H1 (cell line): ENCODE measurements at places on chromosomes 1 and 21.

GRCh38 chr1:170694172-170694926 is 30.4 kb downstream of the PRRX1 start:
- no peak for DNase-seq

DNA sequence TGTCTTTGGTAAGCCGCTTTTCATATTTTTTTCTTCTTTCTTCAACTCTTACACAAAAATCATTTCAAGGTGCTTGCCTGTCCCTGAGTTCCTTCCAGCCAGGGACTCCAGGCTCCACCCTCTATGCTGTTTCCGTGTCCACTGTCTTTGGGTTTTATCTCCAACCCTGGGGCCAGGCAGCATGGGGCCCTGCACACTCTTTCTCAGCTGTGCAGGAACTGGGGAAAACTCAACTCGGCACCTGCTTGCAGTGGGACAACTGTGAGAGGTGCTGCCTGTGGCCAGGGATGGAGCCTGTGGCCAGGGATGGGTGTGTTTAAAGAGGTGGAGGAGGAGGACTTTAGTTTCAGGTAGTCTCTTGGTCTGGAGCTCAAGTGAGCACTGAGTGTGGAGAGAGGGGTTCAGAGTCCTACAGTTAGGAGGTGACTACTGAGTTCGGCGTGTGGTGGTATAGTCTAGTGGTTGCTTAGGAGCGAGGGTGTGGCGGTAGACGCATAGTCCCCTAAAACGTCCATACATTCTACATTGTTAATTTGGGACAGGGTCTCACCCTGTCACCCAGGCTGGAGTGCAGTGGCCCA is 13.4 kb downstream of the TNFRSF8 start:
- no peak for DNase-seq

DNA sequence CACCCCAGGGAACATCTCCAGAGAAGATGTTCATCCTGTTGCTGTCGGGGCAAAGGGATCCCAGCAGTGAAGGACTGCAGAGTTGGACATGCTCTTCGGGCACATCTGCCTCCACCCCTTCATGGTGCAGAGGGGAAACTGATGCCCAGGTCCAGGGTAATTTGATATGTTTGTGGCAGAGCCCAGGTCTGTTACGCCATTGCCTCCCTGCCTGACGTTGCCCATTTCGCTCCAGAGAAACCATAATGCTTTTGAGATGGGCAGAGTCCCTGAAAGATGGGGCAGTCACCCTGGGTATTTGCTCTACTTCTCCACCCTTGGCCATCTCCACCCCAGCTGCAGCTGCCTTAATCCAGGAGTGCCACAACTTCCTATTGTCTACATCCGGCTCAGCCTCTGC is 290.4 kb upstream of the POU3F1 start:
- DNase-seq, result no peak

DNA sequence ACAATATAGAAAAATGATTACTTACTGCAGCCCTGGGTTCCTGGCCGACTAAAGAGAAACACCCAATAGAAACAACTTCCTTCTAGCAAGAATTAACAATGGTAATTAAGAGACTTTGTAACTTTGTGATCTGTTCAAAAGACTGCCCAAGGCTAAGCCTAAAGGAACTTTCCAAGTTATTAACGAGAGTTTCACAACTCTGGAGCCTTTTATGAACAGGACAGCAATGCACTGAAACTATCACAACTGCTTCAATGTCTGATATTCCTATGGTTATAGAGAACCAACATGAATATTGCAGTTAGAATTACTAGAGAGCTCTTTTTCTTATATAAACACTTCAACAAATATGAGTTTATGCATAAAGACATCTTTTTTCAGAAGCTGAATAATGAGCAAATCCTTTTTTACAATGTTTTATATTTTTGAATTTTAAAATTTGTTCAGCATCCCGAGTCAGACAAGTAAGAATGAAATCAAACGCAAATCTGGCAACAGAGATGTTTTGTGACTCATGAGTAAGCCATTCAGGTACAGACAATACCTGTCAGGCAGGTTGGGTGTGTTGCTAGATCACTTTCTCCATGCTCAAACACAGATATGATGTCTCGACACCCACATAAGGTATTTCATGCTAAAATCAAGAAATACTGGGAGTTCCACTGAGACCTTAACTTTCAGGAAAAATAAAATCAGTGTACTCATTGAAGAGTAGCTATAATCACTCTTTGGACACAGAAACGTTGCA is 22.2 kb upstream of the KCNJ15 start:
- no peak for DNase-seq

DNA sequence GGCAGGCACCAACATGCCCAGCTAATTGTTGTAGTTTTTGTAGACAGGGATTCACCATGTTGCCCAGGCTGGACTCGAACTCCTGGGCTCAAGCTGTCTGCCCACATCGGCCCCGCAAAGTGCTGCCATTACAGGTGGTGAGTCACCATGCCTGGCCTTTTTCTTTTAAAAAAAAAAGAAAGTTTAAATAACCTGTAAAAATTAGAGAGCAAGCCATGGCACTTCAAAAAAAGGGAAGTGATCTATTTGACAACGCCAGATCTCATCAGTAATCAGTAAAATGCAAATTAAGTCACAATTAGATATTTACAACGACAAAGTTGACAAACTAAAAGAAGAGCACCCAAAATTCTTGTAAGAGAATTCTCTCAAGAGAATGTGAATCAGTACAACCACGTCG is 2.9 kb upstream of the RBBP5 start:
- DNase-seq, result no peak
